AG08395 (cell line): ENCODE measurements at places on chromosomes 13 and 19.

- DNase-seq, result peak; percentile 20
Measured at GRCh38 chr13:77300176-77301037, 26.5 kb downstream of the MYCBP2 start.

DNA sequence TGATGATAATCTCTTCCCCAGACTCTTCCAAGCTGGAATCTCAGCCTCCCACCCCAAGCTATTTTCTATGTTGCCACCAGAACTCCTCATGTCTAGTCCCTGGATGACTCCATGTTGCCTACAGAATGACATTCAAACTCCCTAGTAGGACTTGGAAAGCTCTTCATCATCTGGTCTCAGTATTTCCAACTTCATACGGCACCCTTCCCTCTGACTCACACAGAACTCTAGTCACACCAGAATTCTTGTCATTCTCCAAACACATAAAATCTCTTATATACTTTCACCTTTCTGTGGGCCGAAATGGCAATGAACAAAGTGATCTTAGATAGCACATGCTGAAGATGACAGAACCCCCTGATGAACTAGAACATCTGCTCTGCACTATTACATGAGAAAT is 86.2 kb downstream of the CAB39L start:
- peak; percentile 64 for DNase-seq

DNA sequence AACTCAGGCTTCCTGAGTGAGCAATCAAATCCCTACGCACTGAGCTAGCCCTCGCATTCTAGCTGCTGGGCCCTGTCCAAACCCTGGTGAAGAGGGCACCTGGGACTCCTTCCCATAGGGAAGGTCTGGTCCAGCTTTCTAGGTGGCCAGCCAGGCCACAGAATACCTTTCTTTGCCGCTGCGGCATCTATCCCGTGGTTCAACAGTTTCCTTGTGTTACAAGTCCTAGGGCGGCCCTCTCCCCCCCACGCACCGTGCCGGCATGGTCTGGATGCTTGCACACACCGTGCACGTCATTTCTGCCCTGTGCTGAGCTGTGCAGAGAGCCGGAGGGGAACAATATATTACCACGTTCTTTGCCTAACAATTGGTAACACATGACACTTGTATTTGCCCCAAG is 164.6 kb upstream of the TSHZ3 start:
- no peak for DNase-seq

DNA sequence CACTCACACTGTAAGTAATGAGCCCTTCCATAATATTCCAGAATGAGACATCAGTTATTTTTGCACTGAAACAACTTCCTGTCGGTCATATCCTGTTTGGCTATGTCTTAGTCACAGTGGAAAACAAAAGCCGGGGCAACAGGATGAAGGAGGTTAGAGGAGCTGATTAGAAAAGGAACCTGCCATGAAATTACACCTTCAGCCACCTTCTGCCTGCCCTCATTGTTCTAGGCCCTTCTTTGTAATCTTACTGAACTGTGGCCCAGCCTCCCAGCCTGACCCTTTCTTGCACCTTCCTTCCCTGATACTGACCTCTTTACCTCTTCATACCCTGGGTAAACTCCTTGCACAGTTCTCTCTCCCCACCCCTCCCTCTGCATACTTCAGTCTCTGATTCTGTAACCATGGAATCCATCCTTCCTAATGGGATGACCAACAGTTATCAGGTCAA is 67.3 kb downstream of the DOCK9 start:
- peak; percentile 73 for DNase-seq

- DNase-seq, result no peak
Measured at GRCh38 chr13:105112561-105112960, 1422.9 kb downstream of the EFNB2 start.

- DNase-seq, result no peak
Measured at GRCh38 chr19:42928896-42929295, 8.1 kb downstream of the PSG7 start.

- no peak for DNase-seq
Measured at GRCh38 chr13:23060959-23061358, 119.8 kb upstream of the SGCG start.

DNA sequence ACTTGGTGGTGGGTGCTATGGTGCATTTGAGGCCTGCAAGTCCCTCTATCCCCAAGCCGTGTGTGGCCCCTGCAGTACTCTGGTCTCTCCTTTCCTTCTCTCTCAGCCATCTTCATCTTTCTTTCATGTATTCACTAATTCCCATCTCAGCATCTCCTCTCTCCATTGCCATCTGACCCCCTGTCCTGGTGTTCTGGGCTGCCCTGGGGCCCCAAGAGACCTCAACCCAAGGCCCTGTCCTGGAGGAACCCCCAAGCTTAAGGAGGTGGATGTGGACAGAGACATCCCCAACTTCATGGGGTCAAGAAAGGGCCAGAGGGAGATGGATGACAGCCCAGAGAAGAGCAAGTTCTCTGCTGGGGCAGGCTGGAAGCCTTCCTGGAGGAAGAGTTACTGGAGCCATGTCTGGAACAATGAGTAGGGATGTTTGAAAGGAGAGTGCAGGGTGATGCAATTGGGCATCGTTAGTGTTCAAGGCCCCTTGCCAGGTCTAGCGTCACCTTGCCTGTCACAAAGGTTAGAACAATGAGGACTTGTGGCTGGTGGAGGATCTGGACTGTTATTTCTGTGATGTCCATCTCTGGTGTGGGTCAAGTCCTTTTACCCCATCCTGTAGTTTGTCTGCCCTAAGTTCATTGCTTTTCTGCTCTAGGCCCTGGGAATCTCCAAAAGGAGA is 3.5 kb downstream of the CYP4F3 start:
- DNase-seq, result no peak

DNA sequence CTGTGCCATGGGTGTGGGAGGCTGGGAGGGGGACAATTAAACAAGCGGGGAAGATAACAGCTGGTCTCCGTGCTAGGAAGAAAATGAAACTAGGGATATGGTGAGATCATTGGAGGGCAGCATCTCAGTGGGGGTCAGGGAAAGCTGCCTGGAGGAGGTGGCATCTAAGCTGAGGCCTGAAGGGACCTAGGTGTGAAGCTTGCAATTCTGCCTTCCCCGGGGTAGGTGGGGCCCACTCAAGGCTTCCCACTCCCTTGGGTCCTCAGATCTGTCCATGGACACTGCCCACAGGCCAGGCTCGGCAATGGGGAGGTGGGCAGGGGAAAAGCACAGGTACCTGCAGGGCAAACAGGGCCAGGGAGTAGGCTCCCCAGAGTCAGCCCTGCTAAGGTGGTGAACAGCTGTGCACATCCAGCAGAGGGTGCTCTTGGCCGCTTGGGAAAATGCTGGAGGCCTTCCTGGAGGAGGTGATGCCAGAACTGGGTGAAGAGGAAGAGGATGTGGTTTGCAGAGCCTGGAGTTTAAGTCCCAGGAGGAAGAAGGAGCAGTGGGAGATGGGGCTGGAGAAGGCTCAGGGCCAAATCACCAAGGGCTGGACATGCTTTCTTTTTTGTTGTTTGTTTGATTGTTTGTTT is 25.7 kb upstream of the CCNE1 start:
- DNase-seq, result no peak

DNA sequence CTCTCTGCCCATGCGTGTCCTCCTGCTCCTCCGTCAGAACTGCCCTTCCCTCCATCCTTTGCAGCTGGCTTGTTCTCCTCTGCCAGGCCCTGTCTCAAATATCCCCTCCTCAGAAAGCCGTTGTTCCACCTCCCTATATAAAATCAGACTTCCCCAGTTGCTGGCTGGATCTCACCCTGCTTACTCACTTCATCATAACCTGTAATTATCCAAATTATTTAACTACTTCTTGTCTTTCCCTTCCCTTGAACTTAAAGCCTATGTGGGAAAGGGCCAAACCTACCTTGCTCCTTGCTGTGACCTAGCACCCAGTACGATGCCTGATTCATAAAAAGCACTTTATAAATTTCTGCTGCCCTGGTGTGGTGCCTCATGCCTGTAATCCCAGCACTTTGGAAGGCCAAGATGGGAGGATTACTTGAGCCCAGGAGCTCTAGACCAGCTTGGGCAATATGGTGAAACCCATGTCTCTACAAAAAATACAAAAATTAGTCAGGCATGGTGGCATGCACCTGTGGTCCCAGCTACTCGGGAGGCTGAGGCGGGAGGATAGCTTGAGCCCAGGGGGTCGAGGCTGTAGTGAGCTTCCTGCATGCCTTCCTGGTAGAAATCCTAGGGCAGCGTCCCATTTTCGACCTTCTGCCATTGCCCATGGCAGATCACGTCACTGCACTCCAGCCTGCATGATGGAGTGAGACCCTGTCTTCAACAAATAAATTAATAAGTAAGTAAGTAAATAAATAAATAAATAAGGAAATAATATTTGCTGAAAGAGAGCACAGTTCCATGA is 39.5 kb upstream of the ZNF536 start:
- no peak for DNase-seq

- DNase-seq, result no peak
Measured at GRCh38 chr19:46429999-46430398, 1.3 kb upstream of the PNMA8C start.

DNA sequence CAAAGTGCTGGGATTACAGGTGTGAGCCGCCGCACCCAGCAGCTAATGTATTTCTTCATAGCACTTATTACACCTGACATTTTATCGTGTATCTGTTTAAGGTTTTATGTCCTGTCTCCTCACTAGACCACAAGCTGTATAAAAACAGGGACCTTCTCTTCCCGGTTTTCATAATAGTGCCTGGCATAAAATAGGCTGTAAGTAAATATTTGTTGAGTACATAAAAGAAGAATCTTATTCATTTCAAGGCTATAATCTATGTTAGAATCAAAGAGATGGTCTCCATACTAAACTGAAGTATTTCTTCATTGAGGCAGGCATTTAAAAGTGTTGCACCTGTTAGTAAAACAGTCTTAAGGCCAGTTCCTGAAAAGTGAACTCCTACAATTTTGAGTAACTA is 194.0 kb downstream of the SHISA2 start:
- no peak for DNase-seq

DNA sequence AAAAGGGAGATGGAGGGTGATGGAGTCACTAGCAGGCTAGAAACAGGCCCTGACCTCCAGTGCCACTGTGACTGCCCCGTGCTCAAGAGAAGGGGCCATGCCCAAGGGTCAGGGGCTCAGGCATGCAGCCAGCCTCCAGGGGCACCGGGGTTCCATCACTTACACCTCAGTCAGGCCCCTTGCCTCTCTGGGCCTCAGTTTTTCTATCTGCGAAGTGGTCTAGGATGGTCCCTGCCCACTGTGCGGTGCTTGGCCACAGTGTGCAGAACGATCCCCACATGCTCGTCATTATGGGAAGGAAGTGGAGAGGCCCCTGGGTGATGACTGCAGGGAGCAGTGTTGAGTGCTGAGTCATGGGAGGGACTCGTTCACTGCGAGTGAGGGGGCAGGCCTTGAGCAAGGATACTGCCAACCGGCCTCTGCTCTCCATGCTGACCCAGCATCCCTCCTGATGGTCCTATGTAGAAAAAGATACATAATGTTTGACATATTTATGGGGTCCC is 23.1 kb downstream of the TMED1 start:
- peak; percentile 93 for DNase-seq

GRCh38 chr19:6042776-6043726 is 65.1 kb upstream of the RANBP3 start:
- DNase-seq, result no peak

GRCh38 chr13:78601874-78602560 is 1.3 kb downstream of the POU4F1 start:
- no peak for DNase-seq

DNA sequence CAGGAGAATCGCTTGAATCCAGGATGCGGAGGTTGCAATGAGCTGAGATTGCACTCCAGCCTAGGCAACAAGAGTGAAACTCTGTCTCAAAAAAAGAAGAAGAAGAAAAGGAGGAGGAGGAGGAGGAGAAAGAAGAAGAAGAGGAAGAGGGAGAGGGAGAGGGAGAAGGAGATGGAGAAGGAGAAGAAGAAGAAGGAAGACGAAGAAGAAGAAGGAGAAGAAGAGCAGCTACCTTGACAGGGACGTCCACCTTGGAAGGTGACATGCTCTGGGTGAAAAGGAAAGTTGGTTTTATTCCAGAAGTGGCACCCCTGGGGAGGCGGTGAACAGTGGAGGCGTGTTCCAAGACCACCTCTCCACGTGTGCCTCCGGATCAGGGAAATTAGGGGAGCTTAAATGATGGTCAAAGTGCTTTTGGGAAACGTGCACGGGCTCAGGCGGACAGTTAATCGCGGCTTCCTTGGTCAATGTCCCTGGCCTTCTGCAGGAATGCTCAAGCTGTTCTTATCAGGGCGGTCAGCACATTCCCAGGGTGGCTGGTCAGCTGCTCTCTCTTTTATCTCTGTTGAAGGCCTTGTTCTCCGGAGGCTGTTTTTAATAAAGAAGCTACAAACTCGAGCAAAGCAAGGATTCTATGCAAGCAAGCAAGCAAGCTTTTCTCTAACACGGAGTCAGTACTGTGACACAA is 78.9 kb upstream of the PEG3 start:
- DNase-seq, result no peak

DNA sequence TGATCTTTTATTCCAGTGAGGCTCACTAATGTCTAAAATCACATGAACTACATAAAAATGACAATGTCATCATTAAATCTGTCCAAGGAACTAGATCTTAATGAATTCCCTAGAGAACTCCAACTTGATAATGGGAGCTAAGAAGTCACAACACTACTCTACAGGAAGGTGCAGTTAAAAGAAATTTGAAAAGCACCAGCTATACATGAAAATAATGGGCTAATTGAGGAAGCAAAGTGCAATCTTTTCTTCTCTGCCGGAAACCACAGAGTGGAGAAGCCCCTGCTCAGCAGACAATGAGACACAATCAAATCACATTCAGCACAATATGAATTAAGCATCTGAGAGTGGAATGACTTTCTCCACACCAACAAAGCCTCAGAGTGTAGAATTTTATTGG is 261.7 kb downstream of the LHFPL6 start:
- no peak for DNase-seq

- DNase-seq, result no peak
Measured at GRCh38 chr19:56900573-56901097, 60.1 kb upstream of the PEG3 start.

- no peak for DNase-seq
Measured at GRCh38 chr13:32316501-32316900, 1.2 kb downstream of the BRCA2 start.

DNA sequence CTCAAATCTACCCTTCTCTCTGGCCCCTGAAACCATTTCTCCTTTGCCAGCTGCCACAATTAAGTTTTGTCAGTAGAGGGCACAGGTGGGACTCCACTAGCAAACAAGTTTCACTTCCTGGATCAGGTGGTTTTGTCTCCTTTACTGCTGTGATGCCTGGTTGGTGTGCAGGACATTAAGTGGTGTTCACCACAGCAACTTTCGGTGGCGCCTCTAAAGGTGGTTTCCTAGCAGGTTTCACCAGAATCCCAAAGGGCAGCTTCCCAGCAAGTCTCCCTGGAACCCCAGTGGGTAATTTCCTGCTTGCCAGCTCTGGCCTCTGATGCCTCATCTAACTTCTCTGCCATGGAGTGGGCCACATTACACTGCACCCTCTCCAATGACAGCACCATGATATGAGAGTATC is 16.6 kb downstream of the MED4 start:
- DNase-seq, result no peak

DNA sequence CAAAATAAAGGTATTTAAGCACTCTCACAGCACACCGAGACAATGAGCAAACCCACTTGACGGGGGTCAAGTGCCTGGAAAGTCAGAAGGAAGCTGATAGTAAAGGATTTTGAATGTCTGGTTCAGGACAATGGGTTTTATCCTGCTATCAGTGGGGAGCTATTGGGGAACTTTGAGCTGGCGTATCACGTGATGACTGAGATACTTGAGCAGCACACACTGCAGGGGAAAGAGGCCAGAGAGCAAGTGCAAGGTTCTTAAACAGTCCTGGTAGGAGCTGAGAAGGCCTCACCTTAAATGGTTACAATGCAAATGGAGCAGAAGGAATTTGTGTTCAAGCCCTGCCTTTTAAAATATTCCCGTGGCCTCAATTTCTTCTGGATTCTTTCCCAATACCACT is 225.3 kb downstream of the LACC1 start:
- no peak for DNase-seq
